Glutamatergic neuron (in vitro differentiated cells): ENCODE measurements at places on chromosomes 1 and 21. TPM values are rescaled to one million over a fixed set of nuclear protein-coding genes. Genes with fewer than 3 reads are reported as not detected.

Gene CA6
- not detected for total RNA-seq

GRCh38 chr1:36008546-36009197 is 75.2 kb upstream of the TEKT2 start:
- DNase-seq, result no peak

Gene TPTE
- not detected for total RNA-seq

Gene NDUFS5
- 320 TPM for total RNA-seq

- no peak for DNase-seq
Measured at GRCh38 chr1:94616506-94616905, 74.9 kb upstream of the F3 start.

DNA sequence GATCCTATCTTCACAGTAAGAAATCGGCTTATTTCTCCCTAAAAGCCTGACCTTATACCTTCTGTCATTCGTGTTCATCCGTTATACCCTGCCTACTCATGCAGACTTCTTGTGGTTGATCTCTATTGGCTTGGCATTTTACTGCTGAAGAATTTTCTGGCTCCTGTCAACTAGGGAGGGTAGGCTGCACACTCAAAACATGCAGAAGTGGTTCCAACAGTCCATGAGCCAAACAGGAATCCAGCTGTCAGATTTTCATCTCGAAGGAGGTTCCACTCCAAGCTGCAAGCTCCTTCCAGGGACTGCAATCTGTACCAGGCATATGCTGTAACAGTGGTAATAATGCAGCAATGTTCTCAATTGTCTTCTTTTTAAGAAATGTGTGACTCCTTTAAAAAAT is 10.1 kb downstream of the DNAJC11 start:
- DNase-seq, result no peak

GRCh38 chr1:225849925-225850324 is 32.3 kb downstream of the TMEM63A start:
- no peak for DNase-seq

- no peak for DNase-seq
Measured at GRCh38 chr1:13842497-13842896, 142.5 kb downstream of the PRDM2 start.

GRCh38 chr1:13699936-13700520 is at the start of gene PRDM2:
PRDM2 (plus strand) TSS chr1:13700188; CDS start chr1:13715606, 15,418 bp downstream.
- DNase-seq, result peak; percentile 63

GRCh38 chr1:183244466-183244865 is 58.4 kb downstream of the LAMC2 start:
- DNase-seq, result no peak

DNA sequence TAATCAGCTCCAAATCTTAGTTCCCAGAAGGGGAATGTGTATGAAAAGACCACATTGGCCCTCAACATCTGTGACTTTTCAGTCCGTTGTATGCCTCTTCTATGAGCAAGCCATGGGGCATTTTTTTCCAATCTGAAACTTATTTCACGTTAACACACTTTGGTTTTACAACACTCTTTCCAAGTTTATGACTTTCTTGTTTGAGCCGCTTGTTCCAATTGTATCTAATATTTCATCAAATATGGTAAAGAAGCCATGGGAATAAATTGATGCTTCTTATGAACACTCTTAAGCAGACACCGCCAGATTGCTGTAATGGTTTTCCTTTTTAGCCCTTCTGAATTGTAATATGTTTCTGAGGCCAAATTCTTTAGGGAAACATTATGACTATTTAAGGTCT is 359.9 kb downstream of the HLX start:
- DNase-seq, result no peak

DNA sequence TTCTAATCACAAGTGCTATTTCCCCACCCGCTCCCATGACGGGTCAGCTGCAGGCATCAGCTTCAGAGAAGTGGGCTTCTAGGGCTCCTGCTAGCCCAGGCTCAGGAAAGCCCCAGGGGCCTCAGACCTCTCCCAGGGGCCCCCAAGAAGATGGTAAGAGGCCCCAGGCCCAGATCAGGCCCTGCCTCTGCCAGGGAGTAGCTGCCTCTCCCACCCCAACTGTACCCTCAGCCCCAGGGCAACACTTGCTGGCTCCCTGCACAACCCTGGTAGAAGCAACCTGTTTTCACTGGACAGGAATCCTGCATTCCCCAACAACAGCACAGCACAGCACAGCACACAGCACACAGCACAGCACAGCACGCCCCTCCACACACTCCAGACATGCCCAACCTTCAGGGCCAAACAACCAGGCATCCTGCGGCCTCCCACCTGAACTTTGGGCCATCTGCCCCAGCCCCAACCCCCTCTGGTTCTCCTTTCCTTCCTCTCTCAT is 6.5 kb downstream of the BLACAT1 start:
- DNase-seq, result no peak

DNA sequence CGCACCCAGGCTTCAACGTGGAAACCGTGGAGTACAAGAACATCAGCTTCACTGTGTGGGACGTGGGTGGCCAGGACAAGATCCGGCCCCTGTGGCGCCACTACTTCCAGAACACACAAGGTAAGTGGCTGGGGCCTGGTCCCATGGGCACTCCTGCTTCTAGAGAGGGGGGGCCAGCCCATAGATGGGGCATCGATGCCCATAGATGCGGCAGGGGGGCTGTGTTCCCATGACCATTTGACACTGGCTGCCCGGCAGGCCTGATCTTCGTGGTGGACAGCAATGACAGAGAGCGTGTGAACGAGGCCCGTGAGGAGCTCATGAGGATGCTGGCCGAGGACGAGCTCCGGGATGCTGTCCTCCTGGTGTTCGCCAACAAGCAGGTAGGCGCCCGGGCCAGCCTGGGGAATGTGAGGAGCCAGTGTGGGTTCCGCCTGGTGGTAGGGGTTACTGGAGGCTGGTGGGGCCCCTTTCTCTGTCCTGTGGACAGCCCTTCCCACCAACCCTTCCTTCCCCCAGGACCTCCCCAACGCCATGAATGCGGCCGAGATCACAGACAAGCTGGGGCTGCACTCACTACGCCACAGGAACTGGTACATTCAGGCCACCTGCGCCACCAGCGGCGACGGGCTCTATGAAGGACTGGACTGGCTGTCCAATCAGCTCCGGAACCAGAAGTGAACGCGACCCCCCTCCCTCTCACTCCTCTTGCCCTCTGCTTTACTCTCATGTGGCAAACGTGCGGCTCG is 5.6 kb downstream of the C1orf35 start:
- DNase-seq, result no peak

- DNase-seq, result no peak
Measured at GRCh38 chr1:237281481-237281880, 239.5 kb downstream of the RYR2 start.
